ENCODE measurements at places on chromosomes 3 and 15.

- no peak for DNase-seq
These were observed 14.0 kb downstream of the PLXNA1 start for GRCh38 chr3:126996905-126997304.

GRCh38 chr3:161014843-161015749, 90.1 kb downstream of the B3GALNT1 start:
- no peak for DNase-seq

- DNase-seq: no peak
These were observed 64.3 kb downstream of the NCEH1 start for GRCh38 chr3:172646439-172647015.

DNA sequence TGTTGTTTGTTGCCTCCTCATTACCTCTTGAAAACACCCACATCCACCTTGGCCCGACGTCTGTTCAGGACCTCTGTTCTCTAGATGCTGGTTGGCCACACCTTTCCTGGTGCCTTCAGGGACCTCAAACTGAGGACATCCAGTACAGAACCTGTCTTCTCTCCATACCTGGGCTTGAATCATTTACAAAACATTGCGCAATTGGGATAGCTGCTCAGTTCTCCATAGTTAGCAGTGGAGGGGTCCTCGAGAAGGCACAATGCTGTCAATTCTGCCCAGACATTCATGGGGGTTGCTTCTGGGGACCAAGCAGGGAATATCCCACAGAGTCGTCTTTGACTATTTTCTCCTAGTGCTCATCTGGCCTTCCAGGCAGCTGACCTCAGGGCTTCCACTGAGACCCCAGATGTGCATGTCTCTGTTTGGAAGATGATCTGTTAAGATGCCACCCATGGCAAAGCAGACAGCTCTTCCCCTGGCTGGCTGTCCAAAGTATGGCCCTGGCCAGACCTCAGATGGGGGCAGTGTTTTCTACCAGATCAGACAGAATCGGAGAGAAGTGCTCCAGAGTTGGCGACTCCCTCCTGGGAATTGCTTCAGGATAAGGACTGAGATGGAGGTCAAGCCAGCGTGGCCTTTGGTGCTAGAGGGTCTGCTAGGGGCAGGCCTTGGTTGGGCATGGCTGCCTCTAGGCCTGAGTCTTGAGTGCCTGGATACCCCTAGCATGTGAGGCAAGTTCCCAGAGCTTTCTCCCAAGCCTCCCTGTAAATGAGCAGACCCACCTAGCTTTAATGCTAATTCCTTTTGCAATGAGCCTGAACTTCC, 46.1 kb downstream of the CHCHD6 start:
- no peak for DNase-seq

DNA sequence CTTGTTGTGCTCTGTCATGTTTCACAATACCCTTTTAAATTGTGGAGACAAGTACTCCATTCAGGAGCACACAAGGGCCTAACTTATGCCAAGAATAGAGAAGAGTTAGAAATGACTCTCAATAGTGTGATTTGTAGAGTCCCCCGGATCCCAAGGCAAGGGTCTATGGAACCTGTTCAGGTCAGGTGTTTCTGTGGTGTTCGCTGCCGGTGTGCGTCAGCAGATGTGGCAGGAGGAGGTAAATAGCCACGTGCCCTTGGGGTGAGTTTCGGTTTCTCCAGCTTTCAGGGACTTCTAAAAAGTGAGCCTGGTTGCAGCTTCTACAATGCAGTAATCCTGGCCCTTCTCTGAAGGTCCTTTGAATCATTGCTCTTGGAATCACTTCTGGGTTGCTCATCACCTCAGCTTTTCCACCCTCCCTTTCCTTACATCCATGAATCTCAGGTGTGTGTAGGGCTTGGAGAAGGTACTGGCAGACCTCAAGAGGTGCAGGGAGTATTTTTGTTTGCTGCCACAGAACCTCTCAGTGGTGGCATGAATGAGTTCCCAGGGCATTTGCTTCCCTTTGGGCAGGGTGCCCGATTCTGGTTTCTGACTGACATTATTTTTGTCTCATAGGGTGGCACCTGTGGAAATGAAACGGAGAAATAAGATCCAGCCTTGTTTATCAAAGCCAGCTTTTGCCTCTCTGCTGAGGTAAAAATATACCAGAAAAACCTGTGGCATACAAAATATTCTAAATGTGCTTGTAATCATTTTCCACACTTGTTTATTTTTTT, 7.3 kb downstream of the ST3GAL6 start:
- no peak for DNase-seq

GRCh38 chr3:173732237-173732636, 334.7 kb downstream of the NLGN1 start:
- DNase-seq: no peak

- no peak for DNase-seq
These were observed 13.9 kb upstream of the GABRA5 start for GRCh38 chr15:26852980-26853379.

- no peak for DNase-seq
These were observed 66.7 kb downstream of the LARS2 start for GRCh38 chr3:45455040-45455439.

GRCh38 chr3:64803469-64803868, 115.7 kb upstream of the ADAMTS9 start:
- no peak for DNase-seq

- no peak for DNase-seq
These were observed 95.4 kb downstream of the TBC1D2B start for GRCh38 chr15:77982127-77982490.

DNA sequence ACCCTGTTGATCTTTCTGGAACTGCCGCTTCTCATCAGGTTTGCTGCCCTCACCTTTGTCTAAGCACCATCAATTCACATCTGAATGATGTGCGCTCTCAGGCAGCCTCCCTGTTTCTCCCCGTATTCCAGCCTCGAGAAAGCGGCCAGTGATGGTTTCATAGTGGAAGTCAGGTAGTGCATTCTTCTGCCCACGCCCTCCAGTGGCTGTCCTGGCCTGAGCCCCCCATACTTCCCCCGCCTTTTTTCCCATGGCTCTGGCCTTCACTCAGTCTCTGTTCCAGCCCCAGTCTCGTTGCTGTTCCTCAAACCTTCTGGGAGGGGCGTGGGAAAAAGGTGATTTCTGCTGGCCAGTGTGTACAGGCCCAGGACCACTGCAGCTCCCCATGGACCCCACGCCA, 101.3 kb downstream of the ASB7 start:
- no peak for DNase-seq

GRCh38 chr3:57729334-57730045, 26.6 kb upstream of the SLMAP start:
- no peak for DNase-seq

DNA sequence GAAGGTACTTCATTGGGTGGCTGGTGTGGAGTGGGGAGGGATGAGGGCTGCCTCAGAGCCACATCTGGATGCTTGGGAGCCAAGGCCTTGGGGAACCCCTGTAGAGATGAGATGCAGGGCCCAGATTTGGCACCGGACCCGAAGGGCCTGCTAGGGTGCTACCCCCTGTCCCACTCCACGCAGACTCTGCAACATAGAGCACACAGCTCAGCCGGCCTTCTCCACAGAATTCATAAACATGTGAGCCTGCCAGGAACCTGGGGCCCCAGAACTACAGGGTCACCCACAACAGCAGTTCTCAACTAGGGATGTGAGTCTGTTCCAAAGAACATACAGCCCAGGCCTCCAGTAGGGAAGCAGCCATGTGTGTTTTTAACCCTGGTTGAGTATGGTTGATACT, 62.8 kb downstream of the LRIG1 start:
- no peak for DNase-seq

- no peak for DNase-seq
These were observed 17.2 kb downstream of the SPTBN5 start for GRCh38 chr15:41876689-41877088.

DNA sequence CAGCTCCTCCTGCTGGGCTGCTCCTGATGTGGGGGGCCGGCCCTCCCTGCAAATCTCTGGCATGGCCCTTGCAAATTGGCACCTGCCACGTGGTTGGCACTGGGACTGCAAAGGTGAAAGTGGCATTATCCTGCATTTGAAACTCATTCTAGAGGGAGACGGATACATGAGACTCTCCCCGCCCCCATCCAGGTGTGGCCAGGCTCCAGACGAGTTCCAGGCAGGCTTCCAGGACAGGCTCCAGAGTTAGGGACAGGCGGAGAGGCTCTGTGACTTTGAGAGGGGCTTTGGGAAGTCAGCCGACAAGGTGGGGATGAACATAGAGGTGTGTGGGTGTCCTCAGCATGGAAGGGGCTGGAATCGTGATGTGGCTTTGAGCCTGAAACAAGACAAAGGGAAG, 178.5 kb downstream of the APBA2 start:
- DNase-seq: no peak

GRCh38 chr3:147002721-147003120, 397.6 kb upstream of the PLSCR5 start:
- DNase-seq: no peak

DNA sequence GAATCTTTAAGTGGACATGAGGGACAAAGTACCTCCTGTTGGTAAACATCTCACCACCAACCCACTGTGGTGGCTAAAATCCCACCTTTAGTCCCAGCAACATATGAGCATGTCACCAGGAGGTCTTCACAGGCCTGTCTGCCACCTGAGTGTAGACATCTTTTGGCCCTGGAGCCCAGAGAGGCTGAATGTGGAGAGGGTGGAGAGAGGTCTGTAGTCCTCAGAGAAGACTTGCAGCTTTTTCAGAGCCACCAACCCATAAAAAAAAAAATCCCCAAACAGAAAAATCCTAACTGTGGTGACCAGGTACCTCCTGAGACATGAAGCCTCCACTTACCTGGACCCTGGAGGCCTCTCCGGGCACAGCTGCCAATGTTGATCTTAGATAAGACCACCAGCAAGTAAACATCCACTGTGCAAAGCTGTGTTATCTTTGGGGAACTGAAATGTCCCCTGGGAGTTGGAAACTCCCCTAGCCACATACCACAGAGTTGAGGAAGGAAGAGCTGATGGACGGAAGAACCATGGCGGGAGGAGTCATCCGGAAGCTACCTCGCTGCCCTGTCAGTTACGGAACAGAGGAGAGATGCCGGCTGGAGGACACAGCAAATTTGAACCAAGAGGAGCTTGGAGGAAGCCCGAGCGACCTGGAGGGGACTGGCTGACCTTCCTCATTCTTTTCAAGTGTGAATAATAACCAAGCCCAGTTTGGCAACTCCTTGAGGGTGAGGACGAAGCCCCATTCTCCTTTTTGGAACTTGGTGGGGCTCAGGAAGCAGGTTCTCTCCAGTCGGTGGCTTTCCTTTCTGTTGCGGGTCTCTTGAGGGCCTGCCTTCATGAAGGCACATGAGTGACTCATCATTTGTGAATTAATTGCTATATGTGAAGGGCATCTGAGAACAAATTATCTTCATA, at the start of gene GHRL:
TSS of gene GHRL (minus strand) at position 443 of the 915 bp plus-strand sequence. CDS start 2,767 bp downstream, outside the sequence.
- DNase-seq: no peak

DNA sequence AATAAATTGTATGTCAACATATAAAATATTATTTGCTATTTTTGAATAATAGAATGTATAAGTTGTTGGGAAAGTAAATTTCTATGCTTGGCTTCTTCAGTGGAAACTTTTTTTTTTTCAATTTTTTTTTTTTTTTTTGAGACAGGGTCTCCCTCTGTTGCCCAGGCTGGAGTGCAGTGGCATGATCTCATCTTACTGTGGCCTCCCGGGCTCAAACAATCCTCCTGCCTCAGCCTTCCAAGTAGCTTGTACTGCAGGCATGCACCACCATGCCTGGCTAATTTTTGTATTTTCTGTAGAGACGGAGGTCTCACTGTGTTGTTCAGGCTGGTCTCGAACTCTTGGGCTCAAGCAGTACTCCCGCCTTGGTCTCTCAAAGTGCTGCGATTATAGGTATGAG, 16.8 kb downstream of the MBNL1 start:
- no peak for DNase-seq

GRCh38 chr3:23819599-23820360, 14.0 kb downstream of the UBE2E1 start:
- no peak for DNase-seq

DNA sequence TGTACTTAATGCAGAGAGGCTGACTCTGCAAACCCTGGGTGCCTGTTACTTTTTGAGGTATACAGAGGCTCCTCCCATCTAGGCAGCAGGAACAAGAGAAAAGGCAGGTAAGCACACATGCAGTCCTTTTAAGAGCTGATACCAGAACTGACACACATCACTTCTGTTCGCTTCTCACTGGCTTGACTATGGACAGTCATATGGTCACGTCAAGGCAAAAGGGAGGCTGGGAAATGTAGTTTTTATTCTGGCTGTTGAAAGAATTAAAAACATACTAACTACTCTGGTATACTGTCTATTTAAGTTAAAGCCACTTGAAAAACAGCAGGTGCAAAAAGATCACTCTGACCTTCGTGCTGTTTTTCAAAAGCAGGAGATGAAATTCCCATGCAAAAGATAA, 218.3 kb downstream of the CTNNB1 start:
- DNase-seq: no peak

- no peak for DNase-seq
These were observed 41.7 kb downstream of the CCR3 start for GRCh38 chr3:46283881-46284450.

GRCh38 chr3:140096037-140096436, 161.1 kb downstream of the CLSTN2 start:
- no peak for DNase-seq

DNA sequence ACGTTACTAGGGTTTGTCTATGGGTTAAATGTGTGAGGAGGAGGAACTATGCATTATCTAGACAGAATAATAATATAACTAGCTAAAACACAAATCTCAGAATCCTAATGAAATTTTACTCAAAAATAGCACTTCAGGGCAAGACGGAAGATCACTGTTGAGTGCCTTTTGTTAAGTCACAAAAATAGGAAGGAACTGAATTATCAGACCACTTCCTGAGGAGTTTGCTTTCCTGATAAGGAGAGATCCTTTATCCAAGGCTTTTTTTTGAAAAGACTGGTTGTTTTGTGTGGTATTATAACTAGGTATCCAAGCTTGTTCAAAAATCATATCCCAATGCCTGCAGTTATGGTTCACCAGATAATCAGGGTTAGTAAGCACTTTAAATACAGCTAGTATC, 34.6 kb downstream of the NR2E3 start:
- no peak for DNase-seq

DNA sequence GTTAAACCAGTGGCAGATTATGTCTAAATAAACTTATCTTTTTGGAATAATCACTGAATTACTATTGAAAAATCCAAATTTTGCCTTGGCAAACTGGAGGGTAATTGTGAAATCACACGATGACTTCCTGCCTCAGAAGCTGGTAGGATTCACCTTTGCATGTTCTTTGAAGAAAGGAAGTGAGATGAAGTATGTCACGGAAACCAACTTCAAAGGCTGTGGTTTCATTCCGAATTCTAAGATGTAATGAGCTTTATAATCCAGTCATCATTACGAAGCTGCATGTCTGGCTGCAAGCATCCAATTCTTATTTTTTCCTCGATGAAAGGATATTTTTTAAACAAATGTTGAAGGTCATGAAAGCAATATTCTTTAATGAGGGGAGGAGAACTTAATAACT, 15.0 kb upstream of the ZBED2 start:
- no peak for DNase-seq

GRCh38 chr15:26475554-26475953, 297.3 kb downstream of the GABRB3 start:
- DNase-seq: no peak

GRCh38 chr15:76401285-76401684, 64.7 kb downstream of the ISL2 start:
- no peak for DNase-seq

GRCh38 chr15:93213281-93213680, 124.3 kb upstream of the RGMA start:
- no peak for DNase-seq

GRCh38 chr3:33159981-33160380, 46.2 kb downstream of the CRTAP start:
- DNase-seq: no peak

All from stimulated activated CD4-positive, alpha-beta T cell treated with anti-CD3 and anti-CD28 coated beads, Interleukin-15, amount 100 ng/mL, for 1 hour (primary cell).